Stimulated activated CD4-positive, alpha-beta T cell treated with anti-CD3 and anti-CD28 coated beads, TNF-alpha, amount 100 ng/mL, for 48 hours (primary cell): ENCODE measurements at places on chromosomes 3 and 15.
A peak's percentile ranks its signal among the peaks of the same experiment; 100 is the strongest.

DNA sequence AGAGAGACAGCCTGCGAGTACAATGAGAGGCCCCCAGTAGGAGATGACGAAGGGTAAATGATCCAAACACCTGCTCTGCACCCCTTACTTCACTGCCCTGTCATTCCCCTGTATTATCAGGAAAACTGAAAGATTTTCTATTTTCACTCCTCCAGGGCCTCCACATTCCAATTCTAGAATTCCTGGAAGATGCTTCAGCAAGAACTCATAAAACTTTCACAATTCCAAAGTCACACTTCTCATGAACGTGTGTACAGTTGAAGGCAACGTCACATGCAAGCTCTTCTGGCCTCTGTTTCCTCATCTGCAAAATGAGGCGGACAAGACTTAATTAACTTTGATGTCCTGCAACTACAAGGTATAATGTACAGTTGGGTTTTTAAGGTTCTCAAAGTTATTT, 62.8 kb upstream of the SPATA12 start:
- DNase-seq: no peak

DNA sequence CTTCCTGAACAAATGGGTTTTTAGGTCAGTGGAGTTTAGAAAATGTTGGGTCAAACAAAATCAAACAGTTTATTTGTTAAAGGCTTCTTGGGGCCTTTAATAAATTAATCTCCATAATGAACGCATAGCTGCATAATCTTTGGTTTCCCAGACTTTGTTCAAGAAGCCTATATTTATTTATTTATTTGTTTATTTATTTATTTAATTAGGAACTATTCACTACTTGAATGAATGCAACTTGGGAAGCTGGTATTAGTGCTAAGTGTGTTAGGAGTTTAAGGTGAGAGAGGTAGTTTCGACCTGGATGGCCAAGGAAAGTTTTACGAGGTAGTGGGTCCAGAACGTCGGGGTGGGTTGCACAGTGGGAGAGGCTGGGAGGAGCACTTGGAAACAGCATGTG, 281.9 kb upstream of the C2CD4B start:
- DNase-seq: no peak

DNA sequence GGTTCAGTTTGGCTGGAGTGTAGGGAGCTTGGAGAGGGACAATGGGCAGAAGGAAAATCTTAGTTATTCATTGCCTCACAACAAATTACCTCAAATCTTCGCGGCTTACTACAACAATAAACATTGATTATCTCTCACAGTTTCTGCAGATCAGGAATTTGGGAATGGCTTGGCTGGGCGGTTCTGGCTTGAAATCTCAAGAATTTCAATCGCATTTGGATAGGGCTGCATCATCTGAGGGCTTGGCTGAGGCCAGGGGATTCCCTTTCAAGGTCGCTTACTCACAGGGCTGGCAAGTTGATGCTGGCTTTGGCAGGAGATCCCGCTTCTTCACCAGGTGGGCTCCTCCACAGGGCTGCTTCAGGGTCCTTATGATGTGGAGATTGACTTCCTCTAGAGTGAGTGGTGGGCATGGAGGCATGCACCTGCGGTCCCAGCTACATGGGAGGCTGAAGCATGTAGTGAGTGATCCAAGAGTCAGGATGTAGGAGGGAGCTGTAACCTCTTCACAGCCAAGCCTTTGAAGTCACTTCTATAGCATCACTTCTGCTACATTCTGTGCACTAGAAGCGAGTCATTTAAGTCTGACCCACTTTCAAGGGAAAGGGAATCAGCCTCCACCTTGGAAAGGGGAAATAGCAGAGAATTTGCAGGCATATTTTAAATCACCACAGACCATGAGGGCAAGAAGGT, 63.1 kb downstream of the CDC25A start:
- no peak for DNase-seq

DNA sequence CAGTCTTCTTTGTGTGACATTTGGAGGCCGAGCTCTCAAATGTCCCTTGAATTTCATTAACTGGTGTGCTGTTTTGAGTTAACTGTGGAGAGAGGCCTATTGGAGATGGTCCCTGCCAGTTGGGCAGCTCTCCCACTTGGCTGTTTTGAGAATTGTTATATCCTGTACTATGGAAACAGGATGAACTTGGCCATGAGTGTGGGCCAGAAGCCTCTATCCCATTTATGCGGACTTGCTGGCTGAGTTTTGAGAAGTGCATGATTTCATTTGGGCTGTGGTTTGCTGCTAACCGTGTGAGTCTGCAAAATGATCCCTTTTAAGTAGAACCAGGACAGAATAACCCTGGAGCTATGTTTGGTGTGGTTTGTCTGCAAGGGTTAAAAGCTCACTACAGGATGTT, 366.0 kb downstream of the PTPRG start:
- DNase-seq: no peak

DNA sequence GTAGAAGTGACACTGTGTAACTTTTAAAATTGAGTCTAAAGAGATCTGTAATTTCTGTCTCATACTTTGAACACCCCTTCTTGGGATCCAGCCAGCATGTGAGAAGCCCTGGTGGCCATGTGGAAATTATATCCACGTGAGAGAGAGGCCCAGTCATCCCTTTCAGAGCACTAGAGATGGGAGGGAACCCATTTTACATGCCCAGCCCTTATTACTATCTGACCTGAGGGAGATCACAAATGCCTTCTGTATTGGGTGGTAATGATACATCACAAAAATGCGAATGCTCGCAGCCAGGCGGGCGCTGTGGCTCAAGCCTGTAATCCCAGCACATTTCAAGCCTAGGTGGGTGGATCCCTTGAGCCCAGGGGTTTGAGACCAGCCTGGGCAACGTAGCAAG, 27.3 kb upstream of the TRAK1 start:
- no peak for DNase-seq

GRCh38 chr3:41188306-41188705, 11.0 kb upstream of the CTNNB1 start:
- peak; percentile 27 for DNase-seq

DNA sequence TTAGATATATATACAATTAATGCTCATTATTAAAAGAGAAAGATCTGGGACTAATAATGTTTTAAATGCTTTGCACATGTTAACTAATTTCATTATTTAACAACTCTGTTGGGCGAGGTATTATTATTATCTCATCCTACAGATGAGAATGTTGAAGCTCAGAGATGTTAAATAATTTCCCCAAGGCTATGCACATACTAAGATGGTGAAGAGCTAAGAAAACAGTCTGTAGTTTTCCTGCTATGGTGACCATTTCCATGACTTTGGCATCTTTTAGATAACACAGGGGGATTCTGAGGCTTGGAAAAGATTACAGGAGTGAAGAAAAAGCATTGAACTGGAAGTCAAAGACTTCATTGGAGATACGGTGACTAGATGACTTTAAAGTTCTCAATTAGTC, 226.7 kb downstream of the ZMAT3 start:
- no peak for DNase-seq

DNA sequence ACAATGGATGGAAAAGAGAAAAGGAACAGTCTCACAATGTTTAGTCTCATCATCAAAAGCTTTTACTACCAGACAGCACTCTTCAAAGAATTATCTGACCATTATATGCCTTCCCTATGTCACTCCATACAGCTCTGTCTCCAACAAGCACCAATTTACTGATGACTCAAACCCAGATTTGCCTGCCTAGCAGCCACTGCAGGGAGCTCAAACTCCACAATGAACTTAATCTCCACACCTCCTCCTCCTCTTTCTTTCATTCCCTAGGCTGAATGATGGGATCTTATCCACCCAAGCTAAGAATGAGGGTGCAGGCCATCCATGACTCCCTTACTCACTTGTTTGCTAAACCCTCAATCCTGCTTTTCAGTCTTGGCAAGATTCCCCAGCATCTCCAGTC, 45.5 kb downstream of the NBEAL2 start:
- no peak for DNase-seq
